ENCODE measurements at places on chromosomes 2 and 18.

DNA sequence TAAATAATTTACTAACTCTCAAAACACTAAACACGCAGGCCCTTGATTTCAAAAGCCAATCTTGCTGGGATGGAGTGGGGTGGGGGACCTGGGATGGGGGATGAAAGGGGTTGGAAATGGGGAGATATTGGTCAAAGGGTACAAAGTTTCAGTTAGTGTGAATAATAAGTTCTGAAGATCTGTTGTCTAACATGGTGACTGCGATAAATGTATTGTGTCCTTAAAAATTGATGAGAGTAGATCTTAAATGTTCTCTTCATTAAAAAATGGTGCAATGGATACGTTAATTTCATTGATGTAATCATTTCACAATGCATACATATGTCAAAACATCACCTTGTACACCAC, 505 bp upstream of the ACYP2 start:
- no peak for DNase-seq

DNA sequence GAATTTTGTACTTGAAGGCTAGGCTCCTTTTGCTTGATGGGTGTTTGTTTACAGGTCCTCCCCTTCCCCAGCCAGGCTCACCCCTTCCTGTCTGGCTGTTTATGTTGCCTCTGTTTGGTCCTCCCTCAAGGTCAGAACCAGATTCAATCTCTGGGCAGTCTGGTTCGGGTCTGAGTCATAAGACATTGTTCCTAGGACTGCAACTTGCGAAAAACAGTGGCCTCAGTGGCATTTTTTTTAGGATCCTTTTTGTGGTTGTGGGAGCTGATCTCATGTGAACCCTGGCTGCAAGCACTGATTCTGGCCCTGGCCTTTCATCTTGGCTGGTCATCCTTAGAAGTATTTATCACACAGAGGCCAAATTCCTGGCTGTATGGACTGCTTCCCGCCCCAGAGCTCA, 370.4 kb downstream of the CLIP4 start:
- DNase-seq, result no peak

DNA sequence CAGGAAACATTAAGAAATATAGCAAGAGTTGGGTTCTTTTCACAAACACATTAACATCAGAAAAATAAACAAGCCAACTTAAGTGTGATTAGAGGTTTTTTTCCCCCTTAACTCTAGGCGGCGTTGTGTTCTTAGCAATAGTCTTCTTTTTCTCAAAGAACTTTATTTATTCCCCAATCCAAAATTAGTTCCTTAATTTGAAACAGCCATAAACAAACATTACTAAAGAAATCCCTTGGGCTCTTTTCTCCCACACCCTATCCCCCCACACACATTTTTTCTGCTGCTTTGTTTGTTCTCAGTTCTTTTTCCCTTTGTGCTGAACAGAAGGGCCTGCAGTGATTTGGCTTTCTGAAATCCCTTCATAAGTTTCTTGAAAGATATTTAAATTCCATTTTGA, 13.2 kb upstream of the MYO1B start:
- DNase-seq, result no peak

GRCh38 chr2:201432621-201433393, 18.5 kb downstream of the TRAK2 start:
- DNase-seq, result peak; percentile 23

DNA sequence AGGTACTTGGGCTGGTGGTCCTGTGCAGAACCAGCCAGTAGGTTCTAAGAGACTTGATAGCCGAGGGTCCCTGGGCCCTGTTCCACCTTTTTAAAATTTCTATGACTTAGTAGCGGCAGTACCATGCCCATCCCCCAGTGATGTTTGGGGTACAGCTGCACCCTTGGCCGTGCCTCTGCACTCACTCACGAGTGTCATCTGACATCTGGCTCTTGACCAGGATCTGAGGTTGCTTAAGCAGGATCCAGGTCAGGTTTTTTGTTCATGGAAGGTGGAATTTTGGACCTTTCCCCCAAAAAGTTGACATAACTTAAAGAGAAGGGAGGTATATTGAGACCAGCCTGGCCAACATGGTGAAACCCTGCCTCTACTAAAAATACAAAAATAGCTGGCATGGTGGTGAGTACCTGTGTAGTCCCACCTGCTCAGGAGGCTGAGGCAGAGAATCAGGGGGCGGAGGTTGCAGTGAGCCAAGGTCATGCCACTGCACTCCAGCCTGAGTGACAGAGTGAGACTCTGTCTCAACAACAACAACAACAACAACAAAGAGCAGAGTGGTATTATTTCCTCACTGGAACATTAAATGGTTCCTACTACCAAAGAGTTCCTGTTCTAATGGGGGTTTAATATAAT, 163.6 kb downstream of the NEDD4L start:
- no peak for DNase-seq

- DNase-seq, result no peak
These were observed 19.4 kb downstream of the TMEM87B start for GRCh38 chr2:112074506-112074905.

- no peak for DNase-seq
These were observed 249.4 kb downstream of the EPHA4 start for GRCh38 chr2:221322741-221323140.

GRCh38 chr2:157158111-157158510, 99.4 kb upstream of the GALNT5 start:
- no peak for DNase-seq

- no peak for DNase-seq
These were observed 459.9 kb upstream of the CELF4 start for GRCh38 chr18:38025433-38026038.

DNA sequence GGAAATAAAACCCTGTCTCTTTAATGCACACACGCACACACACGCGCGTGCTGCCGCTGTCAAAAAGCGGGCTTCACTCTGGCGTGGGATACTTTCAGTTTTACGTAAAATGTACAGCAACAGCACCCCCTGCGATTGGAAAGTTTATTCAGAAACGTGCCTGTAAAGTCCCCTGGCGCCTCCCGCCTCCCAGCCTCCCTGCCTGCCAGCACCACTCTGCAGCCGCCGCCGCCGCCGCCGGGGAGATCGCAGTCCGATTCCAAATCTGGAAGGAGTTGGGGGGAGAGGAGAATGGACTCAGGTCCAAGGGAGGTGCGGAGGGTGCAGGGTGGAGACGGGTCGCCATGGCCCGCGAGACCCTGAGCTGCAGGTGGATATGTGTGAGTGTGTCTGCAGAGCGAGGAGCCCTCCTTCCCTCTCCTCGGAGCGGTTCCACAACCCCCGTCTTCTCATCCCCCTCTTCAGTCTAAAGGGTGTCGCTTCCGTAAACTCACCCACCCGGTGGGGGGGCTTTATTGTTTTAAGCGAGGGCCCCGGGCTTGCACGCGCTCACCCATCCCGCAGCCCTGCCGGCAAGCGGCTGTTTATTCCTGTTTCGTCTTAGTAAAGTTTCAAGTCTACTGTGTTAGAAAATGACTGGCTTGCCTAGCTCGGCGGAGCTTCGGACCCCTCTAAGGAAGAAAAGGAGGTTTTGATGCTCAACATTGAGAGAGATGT, 1.8 kb upstream of the BCL11A start:
- DNase-seq, result no peak

All from HS-5 (cell line).